ENCODE measurements at places on chromosomes 2 and 18. TPM values are rescaled to one million over a fixed set of nuclear protein-coding genes. Genes with fewer than 3 reads are reported as not detected.

Gene PPP1R1C
- 35.9 TPM for total RNA-seq

DNA sequence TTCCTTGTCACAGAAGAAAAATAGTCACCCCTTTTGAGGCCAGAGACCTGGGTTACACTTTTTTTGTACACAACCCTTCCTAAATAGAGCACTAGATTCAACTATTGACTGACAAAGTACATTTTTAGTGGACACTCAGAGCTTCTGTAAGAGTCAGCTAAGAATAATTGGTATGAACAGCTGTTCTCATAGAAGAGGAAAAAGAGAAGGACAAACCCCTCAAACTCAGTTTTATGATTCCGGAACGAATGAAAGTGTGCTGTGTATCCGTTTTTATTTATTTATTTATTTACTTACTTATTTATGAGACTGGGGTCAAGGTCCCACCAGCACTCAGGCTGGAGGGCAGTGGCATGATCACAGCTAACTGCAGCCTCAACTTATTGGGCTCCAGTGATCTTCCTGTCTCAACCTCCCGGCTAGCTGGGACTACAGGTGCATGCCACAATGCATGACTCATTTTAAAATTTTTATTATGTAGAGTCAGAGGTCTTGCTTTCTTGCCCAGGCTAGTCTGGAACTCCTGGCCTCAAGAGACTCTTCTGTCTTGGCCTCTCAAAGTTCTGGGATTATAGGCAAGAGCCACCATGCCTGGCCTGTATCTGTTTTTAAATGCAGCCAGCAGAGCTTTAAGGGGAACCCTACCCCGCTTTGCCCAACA, 36.0 kb upstream of the FZD5 start:
- DNase-seq, result no peak

- no peak for DNase-seq
Measured at GRCh38 chr2:177260379-177260778, 4.1 kb downstream of the NFE2L2 start.

DNA sequence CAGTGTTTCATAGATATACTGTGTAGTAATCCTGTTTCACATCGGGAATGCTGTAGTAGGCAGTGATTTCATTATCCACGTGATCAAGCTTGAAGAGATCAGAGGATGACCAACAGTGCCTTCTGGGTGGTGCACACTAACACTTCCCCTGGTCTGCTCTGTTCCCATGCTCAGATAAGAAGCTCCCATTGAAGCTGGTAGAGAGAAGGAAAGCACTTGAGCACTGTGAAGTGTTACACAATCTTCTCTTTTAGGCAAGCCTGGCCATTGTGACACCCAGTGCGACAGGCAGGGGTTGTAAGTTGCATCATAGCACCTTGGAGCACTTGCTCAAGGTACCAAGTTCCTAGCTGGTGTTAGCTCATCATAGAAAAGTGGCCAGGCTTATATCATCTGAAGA, 30.6 kb upstream of the GPD2 start:
- DNase-seq, result no peak

Measured in thymus (tissue), 14 donors.